ENCODE measurements at places on chromosomes 16 and 17.

DNA sequence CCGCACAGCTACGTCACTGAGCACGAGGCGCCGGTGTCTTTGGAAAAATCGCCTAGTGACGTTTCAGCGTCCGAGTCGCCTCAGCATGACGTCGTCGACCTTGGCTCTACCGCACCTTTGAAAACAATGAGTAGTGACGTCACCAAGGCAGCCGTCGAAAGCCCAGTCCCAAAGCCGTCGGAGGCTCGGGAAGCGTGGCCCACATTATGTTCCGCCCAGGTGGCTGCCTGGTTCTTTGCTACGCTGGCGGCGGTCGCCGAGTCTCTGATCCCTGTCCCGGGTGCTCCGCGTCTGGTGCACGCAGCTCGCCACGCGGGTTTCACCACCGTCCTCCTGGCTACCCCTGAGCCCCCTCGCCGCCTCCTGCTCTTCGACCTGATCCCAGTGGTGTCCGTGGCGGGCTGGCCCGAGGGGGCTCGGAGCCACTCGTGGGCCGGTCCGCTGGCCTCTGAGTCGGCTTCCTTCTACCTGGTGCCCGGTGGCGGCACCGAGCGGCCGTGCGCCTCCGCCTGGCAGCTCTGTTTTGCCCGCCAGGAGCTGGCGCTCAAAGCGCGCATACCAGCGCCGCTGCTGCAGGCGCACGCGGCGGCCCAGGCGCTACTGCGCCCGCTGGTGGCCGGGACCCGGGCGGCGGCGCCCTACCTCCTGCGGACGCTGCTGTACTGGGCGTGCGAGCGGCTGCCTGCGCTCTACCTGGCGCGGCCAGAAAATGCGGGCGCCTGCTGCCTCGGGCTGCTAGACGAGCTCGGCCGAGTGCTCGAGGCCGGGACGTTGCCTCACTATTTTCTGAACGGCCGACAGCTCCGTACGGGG lies 1.5 kb downstream of the TMEM102 start:
- DNase-seq: peak; percentile 78

- no peak for DNase-seq
These were observed 3.9 kb downstream of the GCGR start for GRCh38 chr17:81807839-81808238.

DNA sequence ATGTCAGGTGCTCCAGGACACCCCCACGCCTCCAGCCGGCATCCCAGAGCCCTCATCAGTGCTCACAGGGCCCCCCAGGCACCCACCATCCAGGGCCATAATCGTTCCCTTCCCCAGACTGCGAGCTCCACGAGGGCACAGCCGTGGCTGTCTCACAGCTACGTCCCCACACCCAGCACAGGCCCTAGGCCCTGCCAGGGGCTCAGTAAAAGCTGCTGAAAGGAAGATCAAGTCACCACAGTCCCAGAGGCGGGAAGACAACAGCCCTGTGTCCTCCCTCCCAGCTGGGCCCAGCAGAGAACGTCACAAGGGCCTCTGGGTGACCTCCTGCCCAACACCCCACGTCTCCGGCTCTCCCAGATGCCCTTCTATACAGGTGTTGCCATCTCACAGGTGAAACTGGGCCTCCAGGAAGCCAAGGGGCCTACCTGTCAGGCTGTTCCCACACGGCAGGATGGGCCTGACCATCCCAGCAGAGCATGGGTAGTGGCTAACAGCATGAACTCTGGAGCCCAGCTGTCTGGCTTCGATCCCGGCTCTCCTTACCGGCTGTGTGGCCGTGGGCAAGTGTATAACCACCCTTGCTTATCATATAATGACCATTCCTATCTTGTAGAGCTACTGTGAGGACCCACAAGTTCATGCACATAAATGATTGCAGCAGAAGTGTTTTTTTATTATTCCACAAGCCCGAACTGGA lies 17.9 kb downstream of the ARL2BP start:
- no peak for DNase-seq

- DNase-seq: no peak
These were observed 595.9 kb downstream of the WWOX start for GRCh38 chr16:78695391-78695790.
